ENCODE measurements at places on chromosomes 5 and 9.

DNA sequence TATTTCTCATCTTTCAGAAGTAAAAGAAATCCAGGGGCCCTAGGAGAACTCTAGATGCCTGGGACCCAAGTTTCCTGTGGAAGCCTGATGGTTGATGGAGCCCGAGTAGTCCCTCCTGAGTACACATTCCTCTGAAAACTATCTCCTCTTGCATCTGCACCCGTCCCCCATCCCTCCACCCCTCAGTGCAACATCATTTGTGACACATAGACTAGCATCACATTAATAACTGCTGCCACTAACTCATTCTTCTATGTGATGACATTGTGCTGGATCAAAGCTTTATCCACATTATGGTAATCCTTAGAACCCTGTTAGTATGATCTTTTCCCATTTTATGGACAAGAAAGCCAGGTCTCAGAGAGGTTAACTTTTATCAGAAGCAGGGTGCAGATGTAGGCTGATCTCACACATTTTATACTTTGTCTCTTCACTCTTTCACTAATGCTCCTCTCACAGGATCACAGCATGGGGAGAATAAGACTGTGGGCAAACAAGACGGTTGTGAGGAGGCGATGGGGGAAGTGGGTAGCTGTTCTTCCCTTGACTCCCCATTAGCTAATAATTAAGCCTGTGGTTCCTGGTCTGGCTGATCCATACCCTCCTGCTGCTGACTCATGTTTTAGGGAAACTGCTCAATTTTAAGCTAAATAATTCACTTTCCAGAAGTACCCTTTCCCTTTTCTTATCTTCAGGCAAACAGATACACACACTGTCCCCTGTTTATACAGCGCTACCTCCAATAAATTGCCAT, 3.9 kb upstream of the HK3 start:
- no peak for DNase-seq

- no peak for DNase-seq
These were observed 25.1 kb downstream of the TBC1D2 start for GRCh38 chr9:98230304-98230703.

DNA sequence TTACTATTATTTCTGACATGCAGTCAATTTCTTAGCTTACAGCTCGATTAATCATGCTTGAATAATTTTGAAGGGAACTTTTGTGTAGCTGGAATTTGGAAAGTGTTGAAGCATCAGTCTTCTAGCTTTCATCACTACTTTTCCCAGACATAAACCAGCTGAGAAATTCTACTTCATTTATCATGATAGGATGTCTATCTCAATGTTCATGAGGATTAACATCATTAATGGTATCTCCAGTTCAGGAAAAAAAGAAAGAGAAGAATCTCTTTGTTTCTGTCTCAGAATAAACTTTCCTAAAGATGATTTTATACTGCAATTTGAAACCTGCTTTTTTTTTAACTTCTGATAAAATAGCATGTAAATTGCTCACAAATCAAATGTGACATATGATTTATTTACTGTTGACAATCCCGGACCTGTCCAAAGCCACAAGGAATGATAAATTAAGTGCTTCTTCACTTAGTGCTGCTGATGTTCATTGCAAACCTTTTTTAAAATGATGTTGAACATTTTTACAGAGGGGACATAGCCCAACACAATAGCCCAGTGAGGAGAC, 412.1 kb upstream of the CLINT1 start:
- DNase-seq = no peak

DNA sequence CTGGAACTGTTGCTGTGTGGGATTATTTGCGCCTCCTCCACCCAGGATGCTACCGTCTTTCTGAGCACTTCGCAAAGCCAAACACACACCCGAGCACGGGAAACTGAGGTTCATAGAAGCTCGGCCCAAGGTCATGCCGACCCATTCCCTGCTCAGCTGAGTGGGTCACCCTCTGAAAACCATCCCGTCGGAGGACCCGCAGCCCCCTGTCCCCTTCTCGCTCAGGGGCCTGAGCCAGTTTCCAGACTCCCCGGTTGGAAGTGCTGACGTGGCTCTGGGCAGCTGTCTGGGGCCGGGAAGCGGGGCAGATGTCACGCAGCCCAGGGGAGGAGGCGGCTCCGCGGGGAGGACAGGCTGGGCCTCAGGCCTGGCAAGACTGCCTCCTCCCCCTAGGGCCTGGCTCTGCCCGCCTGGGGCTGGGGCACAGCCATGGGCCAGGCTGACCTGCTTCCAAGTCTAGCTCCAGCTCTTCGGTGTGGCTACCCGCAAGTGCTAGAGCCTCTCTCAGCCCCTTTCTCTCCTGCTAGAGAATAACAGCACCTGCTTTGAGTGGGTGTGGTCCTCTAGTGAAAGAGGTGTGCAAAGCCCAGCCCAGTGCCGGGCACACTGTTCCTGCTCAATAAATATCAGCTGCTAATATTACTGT, 9.9 kb upstream of the CXXC5 start:
- peak; percentile 41 for DNase-seq

- DNase-seq = no peak
These were observed 30.2 kb downstream of the GOLGA2 start for GRCh38 chr9:128245421-128246151.

- DNase-seq = no peak
These were observed 2.2 kb downstream of the AKNA start for GRCh38 chr9:114385397-114386181.

Measured in NCI-H2107 (cell line).